ENCODE measurements at places on chromosomes 16 and 17. TPM values are rescaled to one million over a fixed set of nuclear protein-coding genes. Genes with fewer than 3 reads are reported as not detected.

Gene CPSF4L
- not detected for total RNA-seq

Gene SAMD14
- total RNA-seq = 1.3 TPM

Gene KRT32
- not detected for total RNA-seq

Gene TBC1D28
- not detected for total RNA-seq

Gene KDM6B
- 5.7 TPM for total RNA-seq

Gene MT1F
- not detected for total RNA-seq

Gene VAC14
- total RNA-seq = 44.1 TPM

Gene PKMYT1
- total RNA-seq = 1.7 TPM

Gene PYDC1
- total RNA-seq = not detected

Gene C16orf95
- total RNA-seq = 1.7 TPM

Gene KRT24
- 1.1 TPM for total RNA-seq

Gene TBC1D3H
- not detected for total RNA-seq

Gene GLIS2
- 5.7 TPM for total RNA-seq

Gene CALB2
- total RNA-seq = 2.8 TPM

Gene TUBB3
- 5.3 TPM for total RNA-seq

Gene UMOD
- total RNA-seq = not detected

Gene PRSS21
- not detected for total RNA-seq

Gene TSPAN10
- not detected for total RNA-seq

Gene ZG16B
- total RNA-seq = 37.5 TPM

Gene AIPL1
- total RNA-seq = not detected

Gene TEKT1
- not detected for total RNA-seq

Gene TMC5
- total RNA-seq = not detected

Gene XYLT1
- 19.1 TPM for total RNA-seq

Gene CTRB1
- total RNA-seq = not detected

Gene HASPIN
- not detected for total RNA-seq

Gene ABCA3
- total RNA-seq = 7.5 TPM

Gene SOX8
- 4.4 TPM for total RNA-seq

Gene PLD6
- total RNA-seq = 20.7 TPM

Gene SLC5A2
- total RNA-seq = not detected

Gene KRT31
- total RNA-seq = not detected

Gene HOXB5
- 1.4 TPM for total RNA-seq

Gene ACSM2A
- not detected for total RNA-seq

Gene PRAC1
- not detected for total RNA-seq

Gene COQ9
- total RNA-seq = 78.5 TPM

Gene MYADML2
- not detected for total RNA-seq

Gene SLC35G6
- total RNA-seq = not detected

Gene SCPEP1
- 84.5 TPM for total RNA-seq

Gene ITGAL
- 1.0 TPM for total RNA-seq

Gene CYTH1
- total RNA-seq = 30.2 TPM

Gene USP36
- total RNA-seq = 44.0 TPM

Gene KRTAP1-1
- not detected for total RNA-seq

Gene RECQL5
- 12.9 TPM for total RNA-seq

Gene ATP2A3
- 35.9 TPM for total RNA-seq

Gene OTOP3
- total RNA-seq = 0.31 TPM

Gene ZSWIM7
- total RNA-seq = 12.1 TPM

Gene MPRIP
- 130 TPM for total RNA-seq

Gene CDRT15
- total RNA-seq = not detected

Gene NOS2
- 0.07 TPM for total RNA-seq

Gene SMTNL2
- 4.5 TPM for total RNA-seq

Gene CACNG5
- not detected for total RNA-seq

Gene GP1BA
- total RNA-seq = not detected

Gene SOX15
- total RNA-seq = 5.7 TPM

Gene NFATC2IP
- total RNA-seq = 27.9 TPM

Gene TBC1D3
- total RNA-seq = not detected

Gene GALR2
- total RNA-seq = not detected

Gene ANKRD40CL
- total RNA-seq = not detected

Gene CCDC78
- total RNA-seq = not detected

Gene SOST
- 0.27 TPM for total RNA-seq

Measured in gastroesophageal sphincter (tissue), 4 donors.